GM10248 (cell line): ENCODE measurements at places on chromosomes 11 and 22.

- DNase-seq, result no peak
Observed at GRCh38 chr11:134882671-134883297, 470.7 kb upstream of the B3GAT1 start.

- no peak for DNase-seq
Observed at GRCh38 chr22:47307822-47308221, 545.4 kb downstream of the TBC1D22A start.

DNA sequence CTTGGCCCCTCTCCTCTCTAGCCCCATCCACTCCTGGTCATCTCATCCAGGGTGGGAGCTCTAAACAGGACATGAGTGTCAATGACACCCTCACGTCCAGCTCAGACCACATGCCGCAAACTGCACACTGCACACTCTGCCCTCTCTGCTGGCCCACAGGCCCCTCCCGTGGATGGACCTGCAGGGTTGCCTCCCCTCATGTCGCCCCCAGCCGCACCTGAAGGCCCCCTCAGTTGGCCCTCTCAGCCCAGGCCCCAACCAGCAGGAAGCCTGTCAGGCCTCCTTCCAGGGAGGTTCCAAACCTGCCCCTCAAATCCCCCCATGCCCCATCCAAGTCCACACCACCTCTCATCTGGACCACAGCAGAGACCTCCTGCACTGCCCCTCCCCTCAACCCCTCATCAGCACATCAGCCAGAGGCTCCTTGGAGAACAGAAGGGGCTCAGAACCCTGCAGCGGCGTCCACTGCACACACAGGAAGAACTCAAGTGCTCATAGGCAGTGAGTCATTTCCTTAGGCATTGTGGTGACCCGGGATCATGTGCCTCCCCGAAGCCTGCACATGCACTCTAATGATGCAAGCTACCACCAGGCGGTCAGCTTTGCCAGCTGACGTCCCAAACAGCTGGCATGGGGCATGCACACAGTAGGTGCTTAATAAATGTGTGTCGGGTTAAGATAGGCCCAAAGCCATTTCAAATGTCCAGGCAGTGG is 12.9 kb upstream of the CDKN1C start:
- no peak for DNase-seq

DNA sequence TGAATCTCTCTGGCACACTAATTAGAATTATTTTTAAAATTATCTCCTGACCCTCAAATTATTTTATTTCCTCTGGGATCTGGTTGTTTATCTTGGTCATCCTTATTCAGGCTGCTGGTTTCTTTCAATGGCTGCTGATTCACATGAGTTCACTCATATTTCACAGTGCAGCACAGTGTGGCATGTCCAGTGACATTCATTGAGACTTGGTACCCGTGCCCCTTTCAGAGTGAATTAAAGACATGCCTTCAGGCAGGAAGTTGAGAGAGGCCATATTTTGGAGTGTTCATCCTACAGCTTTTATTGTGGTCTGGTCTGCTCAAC is 13.5 kb downstream of the DCPS start:
- DNase-seq, result no peak

GRCh38 chr11:37788141-37788877 is 1190.3 kb upstream of the RAG2 start:
- DNase-seq, result no peak

DNA sequence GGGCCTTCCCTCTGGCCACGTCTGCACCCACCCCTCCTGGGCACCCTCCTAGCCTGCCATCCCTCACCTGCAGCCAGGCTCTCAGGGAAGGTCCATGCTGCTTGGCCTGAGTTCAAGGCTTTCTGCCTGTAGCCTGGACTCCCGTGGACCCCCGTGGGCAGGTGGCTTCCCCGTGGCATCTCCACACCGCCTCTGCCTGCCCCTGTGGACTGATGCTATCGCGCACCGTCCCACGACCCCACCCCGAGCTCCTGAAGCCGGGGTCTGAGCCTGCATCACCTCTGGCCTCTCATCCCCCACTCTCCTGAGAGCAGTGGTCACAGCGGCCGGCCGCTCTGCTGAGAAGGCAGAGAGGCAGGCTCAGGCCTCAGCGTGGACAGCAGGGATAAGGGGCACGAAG is 4.5 kb downstream of the IFITM5 start:
- no peak for DNase-seq

GRCh38 chr11:94655291-94655690 is 88.1 kb downstream of the PIWIL4 start:
- no peak for DNase-seq

GRCh38 chr11:130839981-130840666 is 76.2 kb downstream of the SNX19 start:
- no peak for DNase-seq

GRCh38 chr11:19241260-19242178 is 774 bp upstream of the E2F8 start:
- DNase-seq, result peak; percentile 80

DNA sequence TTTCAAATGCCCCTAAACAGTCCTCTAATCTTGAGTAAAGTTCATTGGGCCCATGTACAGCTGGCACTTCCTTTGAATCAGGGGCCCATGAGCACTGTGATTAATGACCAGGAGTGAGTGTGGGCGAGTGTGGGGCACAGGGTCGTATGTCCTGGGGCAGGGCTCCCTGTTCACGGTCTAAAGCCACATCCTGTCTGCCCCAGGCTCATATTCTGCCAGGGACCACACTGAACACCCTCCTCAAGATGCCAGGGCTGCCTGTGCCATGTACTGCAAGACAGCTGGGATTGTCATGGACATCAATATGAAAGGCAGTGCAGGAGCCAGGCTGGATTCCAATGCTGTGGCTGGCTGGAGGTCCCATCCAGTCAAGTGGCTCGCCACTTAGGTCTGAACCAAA is 130.5 kb downstream of the KIRREL3 start:
- no peak for DNase-seq

- DNase-seq, result no peak
Observed at GRCh38 chr11:35487532-35488078, 37.8 kb downstream of the PAMR1 start.
